ENCODE measurements at places on chromosomes 7 and 10.
A peak's percentile ranks its signal among the peaks of the same experiment; 100 is the strongest.

DNA sequence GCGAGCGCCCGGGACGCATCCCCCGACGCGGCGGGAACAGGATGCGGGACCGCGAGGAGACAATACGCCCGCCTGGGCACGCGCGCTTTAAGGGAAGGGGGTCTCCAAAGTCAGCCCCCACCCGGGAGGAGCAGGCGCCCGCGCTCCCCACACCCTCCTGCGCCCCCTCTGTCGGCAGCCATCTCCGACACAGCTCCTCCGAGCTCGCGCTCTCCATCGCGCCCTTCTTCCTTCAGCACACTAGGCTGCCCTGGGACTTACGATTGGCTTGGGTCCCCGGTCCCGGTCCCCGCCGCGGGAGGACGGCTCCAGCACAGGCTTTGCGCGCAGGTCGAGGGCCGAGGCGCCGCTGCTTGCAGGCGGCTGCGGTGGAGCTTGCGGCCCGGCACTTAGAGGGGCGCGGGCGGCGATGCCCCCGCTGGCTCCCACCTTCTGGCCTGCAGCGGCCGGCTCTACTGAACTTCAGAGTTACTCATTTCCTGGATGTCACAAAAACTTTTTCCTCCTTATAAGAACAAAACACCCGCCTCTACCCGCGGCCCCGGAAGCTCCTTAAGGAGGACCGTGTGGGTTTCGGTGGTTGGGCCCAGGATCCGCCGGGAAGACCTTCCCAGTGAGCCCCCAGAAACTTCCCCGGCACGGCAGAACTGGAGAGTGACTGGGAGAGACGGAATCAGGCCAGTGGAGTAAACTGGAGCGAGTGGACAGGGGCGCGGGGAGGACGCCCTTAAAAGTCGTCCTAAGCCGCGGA, at the start of gene ITPRIP:
Gene ITPRIP (minus strand): TSS at position 481 of the 751 bp plus-strand sequence. CDS start 22,414 bp downstream, outside the sequence.
- peak; percentile 46 for DNase-seq

DNA sequence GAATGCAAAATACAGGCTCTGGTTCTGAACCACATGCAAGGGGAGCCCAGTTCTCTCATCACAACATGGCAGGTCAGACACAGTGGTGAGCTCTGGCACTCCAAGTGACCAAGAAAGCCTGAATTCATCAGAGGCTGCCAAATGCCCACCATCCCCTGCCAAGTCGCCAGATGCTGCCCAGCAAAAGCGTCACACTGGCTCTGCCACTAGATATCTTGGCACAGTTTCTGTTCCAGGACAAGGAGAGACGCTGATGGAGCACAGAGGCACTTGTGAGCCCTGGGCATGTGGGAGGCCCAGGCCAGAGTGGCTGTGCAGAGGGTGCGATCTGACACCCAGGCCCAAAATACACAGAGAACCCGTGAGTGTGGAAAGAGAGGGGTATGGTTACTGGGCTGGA, 57.8 kb downstream of the GAD2 start:
- DNase-seq: no peak

GRCh38 chr7:6730343-6730633, 23.5 kb upstream of the ZNF12 start:
- no peak for DNase-seq

- DNase-seq: no peak
These were observed 39.7 kb upstream of the TEX47 start for GRCh38 chr7:88835147-88835728.

DNA sequence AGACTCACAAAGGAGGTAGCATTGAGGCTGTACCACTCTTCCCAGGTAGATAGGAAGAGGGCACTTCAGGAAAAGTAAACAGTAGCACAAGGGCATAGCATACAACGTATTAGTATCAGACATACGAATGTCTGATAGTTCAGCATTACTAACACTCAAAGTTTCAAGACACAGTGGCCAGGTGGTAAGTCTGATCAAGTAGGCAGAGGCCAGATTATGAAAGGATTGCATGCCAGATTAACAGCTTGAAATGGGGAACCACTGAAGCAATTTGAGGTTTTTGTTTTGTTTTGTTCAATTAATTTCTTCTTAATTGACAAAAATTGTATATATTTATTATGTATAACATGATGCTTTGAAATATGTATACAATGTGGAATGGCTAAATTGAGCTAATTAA, 45.7 kb upstream of the IL6 start:
- no peak for DNase-seq

GRCh38 chr10:63788152-63788821, 267.1 kb downstream of the REEP3 start:
- no peak for DNase-seq

- DNase-seq: no peak
These were observed 171.3 kb downstream of the MAGI2 start for GRCh38 chr7:79282070-79282694.

DNA sequence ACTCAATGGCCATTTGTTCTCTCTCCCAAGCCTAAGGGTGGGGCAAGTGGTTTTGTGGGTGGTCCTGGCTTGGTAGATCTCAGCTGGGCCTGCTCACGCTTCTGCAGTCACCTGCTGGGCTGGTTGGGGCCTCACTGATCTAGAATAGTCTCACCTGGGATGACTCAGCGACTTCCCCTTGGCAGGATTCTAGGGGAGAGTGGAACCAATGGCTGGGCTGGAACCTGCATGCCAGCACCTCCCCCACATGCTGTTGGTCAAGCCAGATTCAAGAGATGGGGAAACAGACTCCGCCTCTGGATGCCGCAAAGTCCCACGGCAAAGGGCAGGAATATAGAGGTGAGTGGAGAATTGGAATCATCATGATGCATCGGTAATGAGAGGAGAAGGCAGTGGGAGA, 292.9 kb upstream of the NPVF start:
- no peak for DNase-seq

GRCh38 chr7:151283302-151283701, 34.8 kb upstream of the SMARCD3 start:
- DNase-seq: no peak

GRCh38 chr7:43750016-43750887, 8.2 kb upstream of the BLVRA start:
- no peak for DNase-seq

GRCh38 chr7:128815289-128815942, 14.8 kb upstream of the FLNC start:
- DNase-seq: no peak

GRCh38 chr7:123305840-123306375, 106.1 kb upstream of the SLC13A1 start:
- no peak for DNase-seq

DNA sequence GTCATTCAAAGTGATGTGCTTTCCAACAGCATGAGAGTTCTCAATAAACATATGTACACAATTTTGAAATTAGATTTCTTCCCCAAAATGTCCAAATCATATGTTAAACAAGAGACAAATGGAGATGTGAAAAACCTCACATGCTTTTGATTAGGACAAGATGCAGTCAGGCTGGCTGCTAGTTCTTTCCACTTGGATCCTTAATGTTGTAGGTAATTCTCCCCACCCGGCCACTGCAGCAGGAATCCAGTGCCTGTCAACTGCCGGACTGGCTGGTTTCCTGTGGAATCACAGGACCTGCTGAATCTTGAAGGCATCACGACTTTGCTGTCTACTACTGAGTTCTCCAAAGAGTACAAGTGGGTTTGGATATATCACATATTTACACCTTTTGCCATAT, 138.6 kb upstream of the AKR1E2 start:
- DNase-seq: no peak

- no peak for DNase-seq
These were observed 511.4 kb downstream of the XPNPEP1 start for GRCh38 chr10:109411917-109412316.

DNA sequence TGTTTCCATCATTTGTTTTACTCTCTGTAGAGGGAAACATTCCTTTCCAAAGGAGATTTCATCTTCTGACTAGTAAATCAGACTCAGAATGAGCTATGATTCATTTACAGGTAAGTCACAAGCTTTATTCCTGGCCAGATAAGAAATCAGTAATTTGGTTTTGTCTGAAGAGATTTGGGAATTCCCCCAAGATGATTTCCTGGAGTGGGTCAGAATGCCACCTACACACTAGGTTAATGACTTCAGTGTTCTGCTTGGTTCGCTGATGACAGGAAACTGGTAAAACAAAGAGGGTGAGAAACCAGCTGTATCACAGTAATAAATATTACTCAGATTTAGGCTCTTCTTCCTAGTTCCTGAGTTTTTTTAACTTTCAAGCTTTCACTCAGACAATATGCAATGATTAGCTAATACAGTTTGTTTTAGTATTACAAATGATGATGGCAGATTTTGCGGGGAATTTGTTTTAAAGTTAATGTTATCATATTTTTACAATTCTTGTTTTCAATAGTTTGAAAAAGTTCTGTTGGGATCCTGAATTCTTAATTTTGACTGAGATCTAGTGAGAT, 8.3 kb upstream of the ASZ1 start:
- DNase-seq: no peak

- no peak for DNase-seq
These were observed 51.0 kb downstream of the UNC5B start for GRCh38 chr10:71263376-71263775.

- DNase-seq: no peak
These were observed 42.4 kb downstream of the VWA2 start for GRCh38 chr10:114281461-114281860.

DNA sequence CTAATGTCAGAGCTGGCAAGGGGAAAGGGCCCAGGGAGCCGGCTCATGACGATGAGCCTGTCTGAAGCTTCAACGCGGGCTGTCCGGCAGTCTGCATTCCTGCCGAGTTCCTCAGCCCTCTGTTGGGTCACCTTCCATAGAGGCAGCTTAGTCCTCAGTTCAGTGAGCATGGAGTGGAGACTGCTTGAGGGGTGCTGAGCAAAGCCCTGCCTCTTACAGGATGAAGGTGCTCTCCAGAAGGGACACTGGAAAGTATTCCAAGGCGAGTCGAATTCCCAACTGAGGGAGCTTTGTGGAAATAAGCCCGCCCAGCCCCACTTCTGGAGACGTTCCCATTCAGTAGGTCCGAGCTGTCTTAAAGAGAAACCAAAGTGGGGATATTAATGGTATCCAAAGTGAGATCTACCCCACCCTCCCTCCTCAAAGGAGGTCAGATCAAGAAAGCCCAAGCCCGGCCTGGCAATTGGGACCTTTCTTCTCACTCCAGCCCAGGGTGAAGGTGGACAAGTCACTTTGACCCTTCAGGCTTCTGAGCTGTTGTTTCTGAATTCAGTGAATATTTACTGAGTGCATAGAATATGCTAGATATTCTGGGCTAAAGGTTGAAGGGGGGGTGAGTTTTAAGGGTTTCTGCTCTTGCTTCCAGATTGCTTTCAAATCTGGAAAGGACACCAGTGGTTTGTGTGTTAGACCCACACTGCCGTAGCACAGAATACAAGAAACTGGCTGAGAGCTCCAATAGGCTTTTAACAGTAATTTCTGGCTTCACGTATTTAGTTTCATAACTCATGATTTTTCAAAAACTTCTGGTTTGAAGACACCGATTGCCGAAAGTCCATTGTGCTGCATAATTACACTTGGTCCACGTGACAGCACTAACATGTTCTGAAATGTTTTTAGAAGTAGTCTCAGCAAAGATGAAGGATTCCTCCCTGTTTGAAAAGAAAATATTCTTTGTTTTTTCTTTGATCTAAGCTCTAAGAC, 3.5 kb downstream of the EGFR start:
- no peak for DNase-seq

- DNase-seq: no peak
These were observed 314.0 kb downstream of the BICC1 start for GRCh38 chr10:58826694-58827093.

DNA sequence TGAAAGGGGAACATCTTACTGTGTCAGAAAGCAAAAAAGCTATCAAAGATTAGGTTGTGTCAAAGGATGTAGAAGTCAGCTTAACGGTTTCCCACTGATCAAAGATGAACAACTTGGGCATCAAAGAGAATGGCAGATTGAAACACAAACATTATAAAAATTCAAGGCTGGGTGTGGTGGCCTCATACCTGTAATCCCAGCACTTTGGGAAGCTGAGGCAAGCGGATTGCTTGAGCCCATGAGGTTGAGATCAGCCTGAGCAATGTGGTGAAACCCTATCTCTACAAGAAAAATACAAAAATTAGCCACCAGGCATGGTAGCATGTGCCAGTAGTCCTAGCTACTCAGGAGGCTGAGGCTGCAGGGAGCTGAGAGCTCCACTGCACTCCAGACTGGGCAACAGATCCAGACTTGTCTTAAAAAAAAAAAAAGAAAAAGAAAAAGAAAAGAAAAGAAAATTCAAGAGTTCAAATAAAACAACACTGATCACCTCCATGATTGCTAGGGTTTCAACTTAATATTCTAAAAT, 34.5 kb downstream of the RTKN2 start:
- no peak for DNase-seq

GRCh38 chr10:28082885-28083284, 84.0 kb upstream of the ODAD2 start:
- DNase-seq: no peak

- DNase-seq: no peak
These were observed 42.7 kb downstream of the FAM107B start for GRCh38 chr10:14731875-14732512.

DNA sequence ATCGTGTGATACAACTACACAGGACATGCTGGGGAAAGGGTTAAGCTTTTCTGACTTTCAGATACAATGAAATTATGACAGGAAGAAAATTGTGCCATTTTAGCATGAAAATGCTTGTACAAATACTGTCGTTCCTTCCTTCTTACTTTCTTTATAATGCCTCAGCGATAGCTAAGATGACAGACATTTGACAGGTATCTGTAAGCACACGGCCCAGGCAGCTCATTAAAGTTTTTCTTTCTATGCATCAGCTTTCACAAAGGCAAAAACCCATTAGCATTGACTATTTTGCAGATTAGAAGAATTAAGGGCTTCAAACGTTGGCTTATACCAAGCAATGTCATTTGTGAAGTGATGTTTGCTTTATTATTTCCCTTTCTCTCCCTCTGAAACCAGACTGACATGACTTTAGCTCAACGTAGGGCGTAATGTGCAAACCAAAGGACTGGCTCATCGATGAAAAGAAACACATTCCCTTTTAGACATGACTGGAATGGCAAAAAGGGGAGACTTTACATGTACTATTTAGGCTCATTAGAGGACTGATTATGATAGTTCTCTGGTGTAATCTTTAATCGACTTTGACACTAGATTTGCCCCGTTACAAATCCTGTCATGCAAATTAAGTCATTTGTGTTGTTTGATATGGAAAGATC, 258.4 kb upstream of the SP8 start:
- no peak for DNase-seq

- no peak for DNase-seq
These were observed 67.2 kb upstream of the FAM133B start for GRCh38 chr7:92657391-92657790.

GRCh38 chr7:2452074-2452507, 24.1 kb downstream of the GRIFIN start:
- no peak for DNase-seq

DNA sequence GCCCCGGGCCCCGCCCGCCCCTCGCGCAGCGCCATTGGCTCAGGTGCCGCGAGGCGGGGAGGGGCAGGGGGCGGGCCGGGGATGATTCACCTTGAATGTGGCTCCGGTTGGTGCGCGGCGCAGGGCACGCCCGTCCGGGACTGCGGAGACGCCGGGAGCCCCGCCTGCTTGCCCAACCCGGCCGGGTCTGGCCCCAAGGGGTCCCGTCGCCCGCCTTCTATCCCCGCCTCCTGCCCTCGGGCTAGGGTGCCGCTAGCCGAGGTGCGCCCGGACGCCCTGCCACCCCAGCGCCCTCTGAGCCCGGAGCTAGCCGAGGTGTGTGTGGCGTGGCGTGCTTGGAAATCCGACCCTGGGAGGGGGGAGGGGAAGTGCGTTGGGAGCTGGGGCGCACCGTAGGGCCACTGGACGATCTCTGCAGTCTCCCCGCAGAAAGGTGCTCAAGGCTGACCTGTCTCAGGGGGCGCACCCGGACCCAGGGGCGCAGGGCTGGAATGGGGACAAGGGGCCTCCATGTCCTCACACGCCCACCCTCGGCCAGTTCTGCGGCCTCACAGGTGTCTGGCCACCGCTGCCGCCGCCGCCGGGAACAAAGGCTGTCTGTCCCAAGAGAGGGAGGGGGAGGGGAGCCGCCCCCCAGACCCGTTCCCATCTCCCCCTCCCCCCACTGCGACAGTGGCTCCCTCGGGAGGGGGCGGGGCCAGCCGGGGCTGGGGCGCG, 168.9 kb downstream of the NRF1 start:
- peak; percentile 46 for DNase-seq
